ENCODE measurements at places on chromosomes 12 and 14. TPM values are rescaled to one million over a fixed set of nuclear protein-coding genes. Genes with fewer than 3 reads are reported as not detected.

DNA sequence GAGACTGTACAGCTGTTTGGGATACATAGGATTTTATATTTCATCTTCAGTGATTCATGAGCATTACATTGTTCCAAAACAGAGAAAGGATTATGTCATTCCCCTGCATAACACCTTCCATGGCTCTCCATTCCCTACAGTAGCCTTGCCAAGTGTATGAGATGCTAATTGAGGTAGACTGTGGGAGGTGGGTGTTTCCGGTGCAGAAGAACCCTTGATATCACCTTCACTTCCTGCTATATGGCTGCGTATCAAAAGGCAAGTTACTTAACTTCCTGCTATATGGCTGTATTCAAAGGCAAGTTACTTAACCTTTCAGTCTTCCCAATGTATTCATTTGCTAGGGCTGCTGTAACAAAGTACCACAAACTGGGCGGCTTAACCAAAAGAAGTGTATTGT is 11.2 kb downstream of the FAR2 start:
- no peak for DNase-seq

DNA sequence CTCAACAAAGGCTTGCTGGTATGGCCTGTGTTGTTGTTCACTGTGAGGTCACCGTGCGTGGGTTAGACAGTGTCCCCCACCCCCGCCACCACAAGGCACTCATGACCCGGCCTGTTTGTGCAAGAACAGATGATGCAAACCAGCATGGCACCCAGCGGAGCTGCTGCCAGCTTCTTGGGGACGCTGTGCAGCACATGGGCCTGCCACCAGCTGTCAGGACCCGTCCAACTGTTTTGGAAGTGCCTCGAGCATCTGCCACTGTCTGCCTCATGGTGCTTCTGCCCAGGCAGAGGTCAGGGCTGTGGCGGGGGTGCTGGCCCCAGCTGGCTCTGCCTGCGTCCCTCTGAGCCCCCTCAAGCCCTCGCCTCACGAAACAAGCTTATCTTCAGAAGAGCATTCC is 1.5 kb downstream of the ASB2 start:
- no peak for DNase-seq

DNA sequence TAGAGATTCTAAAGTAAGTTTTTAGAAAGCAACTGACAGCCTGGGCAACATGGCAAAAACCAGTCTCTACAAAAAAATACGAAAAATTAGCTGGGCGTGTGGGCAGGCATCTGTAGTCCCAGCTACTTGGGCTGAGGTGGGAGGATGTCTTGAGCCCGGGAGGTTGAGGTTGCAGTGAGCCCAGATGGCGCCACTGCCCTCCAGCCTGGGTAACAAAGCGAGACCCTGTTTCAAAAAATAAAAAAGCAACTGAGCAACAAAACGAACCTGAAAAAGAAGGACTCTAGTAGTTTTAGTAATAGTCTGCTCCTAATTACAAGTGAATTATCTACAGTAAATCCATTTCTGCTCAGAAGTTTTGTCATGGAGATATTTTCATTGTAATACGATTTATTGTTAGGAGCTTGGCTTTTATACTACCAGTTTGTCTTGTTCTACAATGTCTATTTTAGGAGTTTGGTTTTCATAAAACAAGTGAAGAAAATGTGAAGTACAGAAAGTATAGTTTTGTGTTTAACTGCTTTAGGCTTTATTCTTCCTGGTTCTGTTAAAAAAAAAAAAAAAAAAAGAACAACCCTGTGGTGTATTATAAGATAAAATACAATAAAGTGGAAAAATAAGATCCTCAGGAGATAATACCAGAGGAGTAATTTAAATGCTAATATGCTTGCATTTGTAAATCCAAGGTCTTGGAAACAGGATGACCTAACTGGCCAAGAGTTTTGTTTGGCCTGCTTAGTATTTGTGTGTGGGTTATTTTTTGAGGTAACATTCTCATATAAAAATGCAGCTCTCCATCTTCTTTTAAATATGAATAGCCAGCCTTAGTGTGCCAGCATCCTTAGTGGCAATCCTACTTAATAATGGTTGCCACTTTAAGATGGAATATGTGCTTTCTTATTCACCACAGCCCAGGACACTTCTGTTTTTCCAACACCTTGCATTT is 2.8 kb downstream of the TMX1 start:
- DNase-seq = peak; percentile 49

- DNase-seq = no peak
Observed at GRCh38 chr12:131280426-131280825, 326.7 kb downstream of the ADGRD1 start.

DNA sequence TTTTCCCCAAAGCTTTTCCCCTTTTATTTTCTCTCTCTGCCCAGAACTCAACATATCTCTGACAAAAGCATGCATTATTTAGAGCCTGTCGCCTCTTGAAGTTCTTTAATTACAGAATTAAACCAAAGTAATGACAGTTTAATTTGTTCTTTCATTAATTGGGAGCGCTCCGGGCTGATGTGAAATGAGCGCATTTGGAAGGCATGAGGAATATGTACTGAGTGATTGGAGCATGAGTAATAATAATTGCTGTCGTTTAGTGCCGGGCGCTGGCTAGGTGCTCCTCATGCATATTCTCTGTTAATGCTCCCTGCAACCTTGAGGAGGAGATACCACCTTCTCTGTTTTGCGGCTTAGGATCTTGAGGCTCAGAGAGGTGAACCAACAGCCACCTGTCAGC is 120.5 kb downstream of the SLC25A47 start:
- no peak for DNase-seq

- no peak for DNase-seq
Observed at GRCh38 chr12:106791531-106791930, 17.0 kb downstream of the RIC8B start.

- DNase-seq = no peak
Observed at GRCh38 chr12:50971946-50972345, 19.6 kb downstream of the HIGD1C start.

DNA sequence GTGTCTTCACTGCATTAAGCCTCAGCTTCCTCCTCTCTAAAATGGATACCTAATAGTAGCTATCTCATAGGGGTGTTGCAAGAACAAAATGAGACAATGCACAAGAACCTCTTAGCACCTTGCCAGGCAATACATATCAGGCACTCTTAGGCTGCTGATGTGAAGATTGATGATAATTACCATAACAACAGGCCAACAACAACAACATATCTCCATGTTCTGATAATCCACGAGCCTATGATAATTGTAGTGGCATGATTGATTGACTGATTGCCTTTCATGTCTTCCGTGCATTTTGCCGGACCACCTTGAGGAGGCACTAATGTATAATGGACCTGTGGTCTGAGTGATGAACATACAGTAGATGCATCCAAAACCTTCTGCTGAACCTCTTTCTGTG is 50.7 kb upstream of the WSCD2 start:
- no peak for DNase-seq

Gene KRT3
- total RNA-seq = not detected

Gene NRIP2
- not detected for total RNA-seq

Gene TSPAN9
- total RNA-seq = 19.1 TPM

Gene FOXG1
- not detected for total RNA-seq

Gene FAM186B
- total RNA-seq = not detected

Gene SIX1
- 0.31 TPM for total RNA-seq
